ENCODE measurements at places on chromosomes 1 and 21.

DNA sequence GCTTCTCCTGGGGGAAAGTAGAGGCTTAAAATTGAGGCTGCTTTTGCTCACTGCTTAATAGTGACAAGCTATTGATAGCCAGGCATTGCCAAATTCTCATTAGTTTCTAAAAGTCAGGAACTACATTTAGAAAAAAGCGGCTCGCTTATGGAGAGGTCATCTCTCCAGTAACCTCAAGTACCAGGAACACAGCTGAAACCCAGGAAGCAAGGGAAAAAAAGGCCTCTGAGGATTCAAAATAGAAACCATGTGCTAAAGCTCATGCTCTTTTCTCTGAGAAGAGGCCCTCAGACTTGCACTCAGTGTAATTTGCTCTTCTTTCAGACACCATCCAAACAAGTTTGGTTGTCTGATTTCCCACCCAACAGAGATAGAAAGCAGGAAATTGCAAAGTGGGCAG lies 261.4 kb upstream of the USP25 start:
- DNase-seq = peak; percentile 16
- no peaks in the 10 kb centered on the region for H3K4me1 ChIP-seq
- no peaks in the 10 kb centered on the region for H3K27me3 ChIP-seq
- no peak overlapping the region for H3K27ac ChIP-seq

- H3K4me3 ChIP-seq = no peak overlapping the region
- peak overlapping the region; percentile 98 for H3K27ac ChIP-seq
- no peaks in the 10 kb centered on the region for H3K36me3 ChIP-seq
- DNase-seq = peak; percentile 76
These were observed 59.9 kb downstream of the WARS2 start for GRCh38 chr1:119080586-119080985.

DNA sequence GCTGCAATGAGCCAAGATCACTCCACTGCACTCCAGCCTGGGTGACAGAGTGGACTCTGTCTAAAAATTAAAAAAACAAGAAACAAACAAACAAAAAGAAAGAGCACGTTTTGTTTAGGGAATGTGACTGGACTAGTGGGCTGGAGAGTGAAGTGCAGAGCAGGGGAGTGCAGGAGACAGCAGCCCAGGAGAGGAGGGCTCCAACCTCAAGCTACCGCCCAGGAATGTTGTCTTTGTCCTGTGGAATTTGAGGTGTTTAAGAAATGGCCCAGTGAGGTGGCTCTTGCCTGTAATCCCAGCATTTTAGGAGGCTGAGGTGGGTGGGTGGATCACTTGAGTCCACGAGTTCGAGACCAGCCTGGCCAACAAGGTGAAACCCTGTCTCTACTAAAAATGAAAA lies 42.4 kb upstream of the MTF2 start:
- no peak overlapping the region for H3K27ac ChIP-seq
- no peak overlapping the region for H3K4me3 ChIP-seq
- no peaks in the 10 kb centered on the region for H3K36me3 ChIP-seq

- H3K4me3 ChIP-seq = no peak overlapping the region
- peaks cover 62% of the 10 kb centered on the region for H3K36me3 ChIP-seq
- no peak overlapping the region for H3K27ac ChIP-seq
- H3K27me3 ChIP-seq = no peaks in the 10 kb centered on the region
- peaks cover 54% of the 10 kb centered on the region for H3K4me1 ChIP-seq
- DNase-seq = no peak
These were observed 62.3 kb downstream of the COL18A1 start for GRCh38 chr21:45467221-45467779.

DNA sequence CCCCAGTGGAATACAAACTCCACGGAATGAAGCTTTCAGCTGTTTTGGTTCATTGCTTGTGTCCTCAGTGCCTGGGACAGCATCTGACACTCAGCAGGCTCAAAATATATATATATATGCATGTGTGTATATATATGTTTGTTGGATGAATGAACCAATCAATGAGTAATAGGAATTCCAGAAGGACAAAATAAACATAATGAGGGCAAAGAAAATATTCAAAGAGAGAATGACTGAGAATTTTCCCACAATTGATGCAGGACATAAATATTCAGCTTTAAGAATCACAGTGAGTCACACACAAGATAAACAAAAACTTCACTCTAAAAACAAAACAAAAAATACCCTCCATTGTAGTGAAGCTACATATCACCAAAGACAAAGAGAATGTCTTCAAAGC lies 64.0 kb downstream of the CHD5 start:
- peak; percentile 46 for DNase-seq
- H3K36me3 ChIP-seq = no peaks in the 10 kb centered on the region
- H3K27me3 ChIP-seq = no peaks in the 10 kb centered on the region

DNA sequence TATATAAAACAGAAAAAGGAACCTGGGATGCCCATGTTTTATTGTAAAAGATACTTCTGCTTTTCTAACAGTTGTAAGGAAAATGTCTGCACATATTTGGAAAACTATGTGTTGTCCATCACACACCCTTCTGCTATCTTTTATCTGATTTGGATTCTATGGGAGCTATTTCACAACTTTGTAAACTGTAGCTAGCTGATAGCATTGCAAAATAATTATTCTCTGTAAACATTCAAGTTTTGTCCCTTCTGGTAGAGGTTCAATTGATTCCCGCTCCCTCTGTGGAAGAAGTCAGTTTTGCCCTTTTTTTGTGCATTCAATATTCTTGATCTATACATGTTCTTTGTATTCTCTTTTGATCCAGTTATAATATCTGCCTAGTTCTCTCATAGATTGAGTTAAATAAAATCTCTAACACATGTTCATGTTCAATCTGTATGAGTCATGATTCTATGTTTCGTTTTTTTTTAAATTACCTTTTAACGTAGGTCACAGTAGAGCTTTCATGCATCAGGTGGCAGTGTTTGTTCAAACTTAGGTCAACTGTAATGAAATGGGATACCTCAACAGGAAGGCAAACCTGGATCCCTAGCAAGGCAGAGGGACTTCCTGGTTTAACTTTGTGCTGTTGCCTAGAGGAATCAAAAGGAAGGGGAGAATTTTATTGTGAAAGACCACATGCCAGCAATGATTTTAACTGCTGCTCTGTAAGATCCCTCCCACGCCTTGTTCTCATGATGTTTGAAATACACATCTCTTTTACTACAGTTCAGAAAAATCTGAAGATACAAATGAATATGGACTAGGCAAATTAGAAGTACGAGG lies 26.0 kb upstream of the BCL9 start:
- H3K4me3 ChIP-seq = no peak overlapping the region
- peaks cover 3% of the 10 kb centered on the region for H3K4me1 ChIP-seq
- H3K36me3 ChIP-seq = no peaks in the 10 kb centered on the region
- no peak overlapping the region for H3K27ac ChIP-seq

Data from mesenchymal stem cell (in vitro differentiated cells and primary cell).